ENCODE measurements at places on chromosomes 6 and 20.

DNA sequence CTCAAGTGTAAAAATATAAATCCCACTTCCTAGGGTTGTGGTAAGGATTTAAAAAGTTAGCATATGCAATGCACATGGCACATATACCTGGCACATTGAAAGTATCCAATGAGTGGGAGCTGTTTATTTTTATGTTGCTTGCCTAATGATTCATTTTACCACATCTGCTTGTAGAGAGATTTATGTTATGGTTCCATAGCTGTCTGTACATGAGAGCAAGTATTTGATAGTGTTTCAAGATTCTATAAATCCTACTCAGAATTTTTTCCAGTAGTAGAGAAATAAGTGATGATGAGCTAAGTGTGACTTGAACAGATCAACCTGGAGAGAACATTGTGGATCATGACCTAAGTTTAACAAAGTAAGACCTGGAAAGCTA is 125.3 kb upstream of the SPTLC3 start:
- DNase-seq, result no peak

DNA sequence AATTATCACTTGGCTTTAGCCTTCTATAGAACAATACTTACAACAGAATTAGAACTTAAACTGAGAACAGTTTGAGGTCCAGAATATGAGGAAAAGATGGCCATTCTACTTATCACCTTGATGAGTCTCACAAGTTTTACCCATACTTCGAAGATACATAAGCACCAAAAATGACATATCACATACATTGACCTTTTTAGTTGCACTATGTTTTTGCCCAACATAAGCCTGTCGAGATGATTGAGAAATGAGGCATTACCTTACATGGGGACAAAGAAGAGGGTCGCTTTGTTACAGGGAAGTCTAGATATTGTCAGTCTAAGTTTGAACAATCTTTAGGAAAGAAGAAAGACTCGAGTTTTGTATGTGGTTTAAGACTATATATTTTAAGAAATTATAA is 48.4 kb upstream of the MEI4 start:
- DNase-seq, result no peak

DNA sequence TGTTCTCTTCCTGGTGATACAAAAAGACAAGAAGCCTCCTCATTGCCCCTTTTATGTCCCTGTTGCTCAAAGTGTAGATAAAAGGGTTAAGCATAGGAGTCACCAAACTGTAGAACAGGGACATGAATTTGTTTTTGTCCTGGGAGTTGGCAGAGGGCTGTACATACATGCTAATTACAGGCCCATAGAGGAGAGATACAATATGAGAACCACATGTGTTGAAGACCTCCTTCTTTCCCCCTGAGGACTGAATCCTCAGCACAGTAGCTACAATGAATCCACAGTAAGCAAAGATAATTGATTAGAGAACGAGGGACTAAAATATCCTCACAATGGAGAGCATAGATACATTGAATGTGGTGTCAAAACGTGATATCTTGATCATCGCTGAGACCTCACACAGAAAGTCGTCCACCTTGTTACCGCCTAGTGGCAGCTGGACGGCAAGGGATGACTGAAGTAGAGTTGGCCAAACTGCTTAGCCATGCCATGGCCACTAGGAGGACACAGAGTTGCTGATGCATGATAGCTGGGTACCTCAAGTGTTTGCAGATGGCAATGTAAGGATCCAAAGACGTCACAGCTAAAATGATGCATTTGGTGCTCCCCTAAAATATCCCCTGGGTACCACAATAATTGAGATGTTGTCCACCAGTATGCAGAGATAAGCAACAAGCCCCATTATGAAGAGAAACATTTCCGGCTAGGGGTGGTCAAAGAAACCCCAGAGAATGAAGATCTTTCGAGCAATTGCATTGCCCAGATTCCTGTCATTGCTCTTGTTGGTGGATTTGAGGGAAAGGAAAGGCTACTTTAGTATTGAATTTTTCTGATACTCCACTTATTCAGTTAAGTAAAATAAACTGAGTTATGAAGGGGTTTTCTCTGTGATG is 15.0 kb downstream of the OR2B3 start:
- DNase-seq, result no peak

- peak; percentile 31 for DNase-seq
These were observed 2.9 kb downstream of the RANBP9 start for GRCh38 chr6:13708736-13709135.

GRCh38 chr20:59307270-59307669 is 6.9 kb downstream of the EDN3 start:
- no peak for DNase-seq

GRCh38 chr6:166443166-166443565 is 60.4 kb upstream of the MPC1 start:
- DNase-seq, result no peak

GRCh38 chr6:116011520-116011919 is 49.2 kb downstream of the FRK start:
- no peak for DNase-seq

Data from IMR-90 (cell line).